SIG-M5 (cell line): ENCODE measurements at places on chromosomes 3 and 15.

DNA sequence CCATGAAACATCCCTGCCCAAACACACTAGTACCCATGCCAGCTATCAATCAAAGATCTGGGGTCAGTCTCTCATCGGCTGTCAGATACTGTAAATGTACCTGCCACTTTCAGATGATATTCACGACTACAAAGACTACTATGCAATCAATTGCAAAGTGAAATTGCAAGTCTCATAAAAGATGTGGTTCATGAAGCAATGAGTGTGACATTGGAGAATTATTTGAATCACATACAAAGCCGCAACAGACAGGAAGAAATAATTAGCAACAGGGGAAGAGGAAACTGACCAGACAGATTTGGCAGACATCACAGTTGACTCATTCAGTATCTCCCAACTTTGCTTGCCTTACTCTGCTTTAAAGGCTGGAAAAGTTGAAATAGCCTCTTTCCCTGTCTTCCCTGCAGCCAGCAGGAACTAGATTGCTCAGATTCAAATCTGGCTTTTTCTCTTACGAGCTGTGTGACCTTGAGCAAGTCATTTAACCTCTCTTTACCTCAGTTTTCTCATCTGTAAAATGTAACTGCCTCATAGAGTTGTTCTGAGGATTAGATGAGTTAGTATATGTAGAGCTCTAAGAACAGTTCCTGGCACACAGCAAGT lies 95.7 kb upstream of the C3orf80 start:
- peak; percentile 85 for DNase-seq

DNA sequence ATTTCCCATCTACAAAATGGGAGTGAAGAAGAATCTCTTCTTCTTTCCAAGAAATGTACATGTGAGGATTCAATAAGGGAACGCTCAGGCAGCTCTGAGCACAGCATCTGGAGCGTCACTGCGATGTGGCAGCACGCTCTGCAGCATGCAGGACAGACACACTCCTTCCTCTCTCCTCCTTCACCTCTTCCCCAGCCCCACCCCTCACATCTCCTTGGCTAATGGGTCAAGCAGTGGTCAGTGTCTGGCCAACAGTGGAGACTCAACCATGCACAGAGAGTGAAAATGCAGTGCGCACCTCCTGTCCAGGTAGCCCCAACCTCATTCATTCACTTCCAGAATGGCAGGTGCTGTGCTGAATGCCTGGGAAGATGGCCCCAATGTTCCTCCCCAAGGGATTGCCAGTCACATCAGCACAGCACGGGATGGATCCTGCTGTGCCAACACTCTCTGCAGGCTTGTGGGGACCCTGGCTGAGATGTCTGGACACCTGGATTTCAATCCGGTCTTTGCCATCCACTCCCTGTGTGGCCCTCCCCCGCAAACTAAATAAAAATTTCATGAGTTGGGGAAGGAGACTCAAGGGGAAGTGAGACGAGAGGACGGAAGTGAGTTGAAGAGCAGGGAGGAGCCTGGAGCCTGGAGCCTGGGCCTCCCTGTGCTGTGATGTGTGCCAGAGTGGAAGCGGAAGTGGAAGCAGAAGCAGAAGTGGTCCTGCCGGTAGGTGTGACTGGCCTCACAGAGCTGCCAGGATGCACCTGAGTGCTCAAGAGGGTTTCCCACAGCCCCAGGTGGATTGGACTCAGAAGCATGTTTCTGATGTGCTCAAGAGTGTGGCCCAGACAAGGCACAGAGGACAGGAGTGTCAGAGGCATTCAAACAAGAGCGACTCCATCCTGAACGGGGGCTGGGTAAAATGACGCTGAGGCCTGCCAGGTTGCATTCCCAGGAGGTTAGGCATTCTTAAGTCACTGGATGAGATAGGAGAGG lies 163.9 kb downstream of the SMAD6 start:
- DNase-seq: peak; percentile 91

GRCh38 chr15:100877551-100877950 lies 2.1 kb upstream of the ALDH1A3 start:
- no peak for DNase-seq

DNA sequence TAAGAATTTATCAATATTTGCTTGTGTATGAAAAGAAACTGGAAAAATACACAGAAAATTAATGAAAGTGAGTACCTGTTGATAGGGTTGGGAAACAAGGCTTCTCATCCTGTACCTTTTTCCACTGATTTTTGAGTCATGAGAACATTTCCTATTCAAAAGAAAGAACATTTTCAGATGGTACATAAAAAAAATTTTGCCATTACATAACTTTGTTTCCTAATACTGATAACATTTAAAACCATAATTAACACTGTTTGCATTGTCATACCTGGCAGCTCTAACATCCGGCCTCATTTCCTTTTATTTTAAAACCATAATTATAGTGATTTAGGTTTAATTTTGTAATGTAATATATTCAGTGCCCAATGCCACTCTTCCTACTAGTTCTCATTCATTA lies 11.7 kb downstream of the NKTR start:
- DNase-seq: no peak

- DNase-seq: no peak
These were observed 7.2 kb downstream of the COX17 start for GRCh38 chr3:119669906-119670570.

DNA sequence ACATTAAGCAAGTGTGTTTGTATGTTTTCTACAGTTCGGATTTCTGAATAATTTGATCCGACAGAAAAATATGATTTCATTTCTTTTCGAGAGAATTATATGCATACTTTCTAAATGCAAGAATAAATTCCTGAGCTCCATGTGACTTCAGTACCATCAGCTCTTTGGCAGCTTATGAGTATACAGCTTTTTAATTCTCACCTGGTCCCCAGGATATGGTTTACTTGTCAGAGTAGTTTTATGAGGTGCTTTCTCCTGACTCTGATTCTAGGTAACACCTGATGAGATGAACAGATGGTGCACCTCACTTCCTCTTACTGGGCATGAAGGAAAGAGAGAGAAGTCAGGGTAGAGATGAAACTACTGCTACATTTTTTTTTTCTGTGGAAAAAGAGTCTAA lies 3.1 kb downstream of the HGD start:
- DNase-seq: no peak

GRCh38 chr3:99474776-99475175 lies 163.6 kb upstream of the COL8A1 start:
- DNase-seq: no peak

DNA sequence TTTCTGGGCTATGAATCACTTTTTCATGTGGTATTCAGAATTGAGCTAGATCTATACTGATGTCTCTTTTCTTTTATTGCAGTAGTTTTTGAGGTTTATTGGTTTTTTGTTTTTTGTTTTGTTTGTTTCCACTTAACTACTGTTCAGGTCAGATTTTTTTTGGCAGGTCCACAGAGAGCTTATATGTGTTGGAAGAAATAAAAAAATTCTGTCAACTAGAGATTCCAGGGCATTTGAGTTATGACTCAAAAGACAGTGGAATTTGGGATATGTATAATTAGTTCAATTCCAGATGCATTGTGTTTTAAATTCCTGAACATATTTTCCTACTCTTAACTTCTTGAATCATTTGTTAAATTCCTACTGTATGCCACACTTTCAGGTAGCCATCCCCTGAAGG lies 727.2 kb downstream of the SI start:
- no peak for DNase-seq

- DNase-seq: no peak
These were observed 6.5 kb downstream of the KLHL24 start for GRCh38 chr3:183641882-183642281.

GRCh38 chr3:149101641-149102040 lies 15.3 kb upstream of the HLTF start:
- no peak for DNase-seq

GRCh38 chr3:151630938-151631441 lies 102.7 kb upstream of the AADACL2 start:
- no peak for DNase-seq

GRCh38 chr3:145900056-145900829 lies 260.7 kb downstream of the PLOD2 start:
- no peak for DNase-seq

GRCh38 chr15:74790080-74790916 lies 8.4 kb downstream of the CSK start:
- peak; percentile 39 for DNase-seq

DNA sequence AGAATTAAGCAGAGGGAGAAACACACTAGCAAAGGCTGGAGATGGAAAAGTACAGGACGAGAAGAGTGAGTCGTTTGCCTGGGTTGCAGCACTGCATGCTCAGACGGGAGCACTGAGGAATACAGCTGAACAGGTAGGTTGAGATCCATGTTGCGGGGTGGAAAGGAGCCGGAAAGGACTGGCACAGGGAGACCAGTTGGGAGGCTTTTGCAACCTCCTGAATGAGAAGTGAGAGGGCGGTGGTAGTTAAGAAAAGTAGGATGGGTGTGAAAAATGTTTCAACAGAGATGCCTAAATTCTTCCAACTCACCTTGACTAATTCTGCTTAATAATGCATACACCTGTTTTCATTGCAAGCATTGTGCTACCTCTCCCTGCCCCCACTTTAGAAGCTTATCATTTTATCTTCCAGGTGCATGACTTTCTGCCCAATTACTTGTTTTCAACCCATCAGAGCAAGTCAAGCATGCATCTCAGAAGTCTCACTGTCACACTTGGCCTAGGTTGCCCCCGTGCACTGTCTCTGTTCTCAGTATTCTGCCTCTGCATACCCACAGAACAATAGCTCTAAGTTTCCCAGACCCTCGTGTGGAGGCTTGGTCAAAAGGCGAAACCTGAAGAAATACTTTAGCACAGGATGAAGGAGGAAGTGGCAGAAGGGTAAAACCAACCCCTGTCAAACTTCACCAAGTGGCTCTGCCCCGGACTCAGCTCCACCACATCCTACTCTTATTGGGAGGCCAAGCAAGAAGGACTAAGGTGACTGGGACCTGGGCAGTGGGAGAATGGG lies 199.3 kb upstream of the BCL6 start:
- no peak for DNase-seq

DNA sequence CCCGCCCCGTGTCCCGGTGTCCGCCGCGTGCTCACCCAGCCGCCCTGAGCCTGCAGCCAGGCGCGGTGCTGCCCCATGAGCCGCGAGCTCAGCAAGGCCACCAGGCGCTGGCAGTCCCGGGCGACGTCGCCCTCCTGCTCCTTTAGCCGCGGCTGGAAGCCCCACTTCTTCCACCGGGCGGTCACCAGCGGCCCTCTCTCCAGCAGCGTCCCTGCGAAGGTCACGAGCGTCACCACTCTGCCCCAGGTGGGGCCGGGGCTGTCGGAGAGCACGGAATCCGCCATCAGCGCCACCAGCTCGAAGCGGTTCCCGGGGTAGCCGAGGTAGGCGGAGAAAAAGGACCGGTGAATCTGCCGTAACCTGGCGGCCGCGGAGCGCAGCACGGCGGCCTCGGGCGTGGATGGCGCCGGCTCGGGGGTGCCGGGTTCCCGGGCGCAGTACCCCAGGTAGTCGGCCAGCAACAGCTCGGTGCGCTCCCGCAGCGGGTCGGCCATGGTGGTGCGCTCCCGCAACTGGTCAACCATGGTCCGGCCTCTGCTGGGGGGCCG lies 298 bp downstream of the BCL2L10 start:
- no peak for DNase-seq

GRCh38 chr3:142502187-142502985 lies 54.5 kb upstream of the XRN1 start:
- no peak for DNase-seq

DNA sequence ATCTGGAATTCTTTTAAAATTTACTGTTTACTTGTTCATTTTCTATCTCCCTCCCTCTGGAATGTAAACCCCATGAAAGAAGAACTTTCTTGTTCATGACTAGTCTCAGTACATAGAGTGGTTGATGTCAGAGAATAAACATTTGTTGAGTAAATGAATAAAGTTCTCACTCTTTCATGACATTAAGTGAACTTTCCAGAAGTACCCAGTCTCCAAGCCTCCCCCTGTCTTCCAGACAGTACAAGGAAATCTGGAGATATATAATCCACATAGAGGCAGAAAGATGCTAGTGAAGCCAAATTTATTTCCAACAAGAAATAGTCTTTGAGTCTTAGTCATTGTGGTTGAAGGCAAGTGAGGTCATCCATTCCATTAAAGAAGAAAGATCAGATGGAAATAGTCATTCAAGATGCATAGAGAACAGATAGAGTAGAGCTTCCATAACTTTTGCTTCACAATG lies 71.5 kb upstream of the GALNT15 start:
- no peak for DNase-seq

- no peak for DNase-seq
These were observed 360.4 kb upstream of the TGFBR2 start for GRCh38 chr3:30245858-30246622.

GRCh38 chr3:188508454-188508853 lies 354.5 kb downstream of the LPP start:
- DNase-seq: no peak

GRCh38 chr15:74130849-74131627 lies 652 bp downstream of the ISLR2 start:
- no peak for DNase-seq
